ENCODE measurements at places on chromosomes 2 and 18. TPM values are rescaled to one million over a fixed set of nuclear protein-coding genes. Genes with fewer than 3 reads are reported as not detected.
A peak's percentile ranks its signal among the peaks of the same experiment; 100 is the strongest.

Gene DOK1
- total RNA-seq = 7.5 TPM

Gene TFCP2L1
- 0.12 TPM for total RNA-seq

- no peak for DNase-seq
These were observed 640.1 kb downstream of the EPHA4 start for GRCh38 chr2:220932041-220932440.

- no peak for DNase-seq
These were observed 232.2 kb downstream of the TRIB2 start for GRCh38 chr2:12948961-12949353.

DNA sequence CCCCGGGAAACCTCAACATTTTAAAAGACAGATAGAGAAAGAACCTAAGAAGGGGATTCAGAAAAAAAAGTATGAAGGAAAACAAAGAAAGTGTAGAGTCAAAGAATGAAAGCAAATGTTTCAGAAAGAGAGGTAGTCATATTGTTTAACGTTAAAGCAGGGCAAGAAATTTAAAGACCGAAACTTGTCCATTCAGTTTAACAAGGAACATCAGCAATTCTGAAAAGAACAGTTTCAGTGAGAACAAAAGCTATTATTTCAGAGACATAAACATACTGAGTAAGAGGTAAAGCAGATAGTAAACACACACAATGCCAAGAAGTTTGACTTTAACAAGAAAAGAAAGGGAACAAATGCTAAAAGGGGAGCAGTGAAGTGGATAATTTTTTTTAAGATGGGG, 41.1 kb downstream of the MBD2 start:
- no peak for DNase-seq

Gene ZEB2
- total RNA-seq = 10.7 TPM

Gene CIDEA
- total RNA-seq = not detected

- no peak for DNase-seq
These were observed 52.7 kb downstream of the NAB1 start for GRCh38 chr2:190701586-190701985.

DNA sequence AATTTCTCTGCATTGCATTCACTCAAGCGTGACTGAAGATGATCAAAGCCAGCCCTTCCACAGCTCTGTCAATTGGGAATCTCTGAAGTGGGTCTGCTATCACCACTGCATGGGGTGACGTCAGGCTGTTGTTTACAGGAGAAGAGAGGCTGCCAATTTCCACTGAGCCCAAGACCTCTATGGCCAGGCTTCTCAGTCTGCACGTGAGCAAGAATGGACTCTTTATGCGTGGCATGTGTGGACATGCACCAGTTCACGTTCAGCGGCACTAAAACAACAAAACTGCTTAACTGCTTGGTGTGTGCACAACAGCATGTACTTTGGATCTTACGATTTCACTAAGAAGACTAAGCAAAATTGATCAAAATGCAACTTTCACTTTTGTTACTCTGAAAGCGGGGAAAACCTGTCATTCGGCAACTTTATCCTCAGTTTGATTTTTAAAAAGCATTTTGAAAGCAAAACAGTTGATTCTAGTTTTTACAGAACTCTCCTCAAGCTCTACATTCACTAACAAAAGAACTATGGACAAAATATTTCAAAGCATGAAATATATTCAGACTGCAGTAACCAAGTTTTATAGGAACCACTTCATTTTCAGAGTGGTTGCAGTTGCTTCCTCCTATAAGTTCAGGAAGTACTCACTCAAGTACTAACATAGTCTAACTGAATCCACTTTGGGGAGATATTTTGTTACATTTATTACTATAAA, 77.0 kb upstream of the SERTAD2 start:
- DNase-seq = peak; percentile 79

DNA sequence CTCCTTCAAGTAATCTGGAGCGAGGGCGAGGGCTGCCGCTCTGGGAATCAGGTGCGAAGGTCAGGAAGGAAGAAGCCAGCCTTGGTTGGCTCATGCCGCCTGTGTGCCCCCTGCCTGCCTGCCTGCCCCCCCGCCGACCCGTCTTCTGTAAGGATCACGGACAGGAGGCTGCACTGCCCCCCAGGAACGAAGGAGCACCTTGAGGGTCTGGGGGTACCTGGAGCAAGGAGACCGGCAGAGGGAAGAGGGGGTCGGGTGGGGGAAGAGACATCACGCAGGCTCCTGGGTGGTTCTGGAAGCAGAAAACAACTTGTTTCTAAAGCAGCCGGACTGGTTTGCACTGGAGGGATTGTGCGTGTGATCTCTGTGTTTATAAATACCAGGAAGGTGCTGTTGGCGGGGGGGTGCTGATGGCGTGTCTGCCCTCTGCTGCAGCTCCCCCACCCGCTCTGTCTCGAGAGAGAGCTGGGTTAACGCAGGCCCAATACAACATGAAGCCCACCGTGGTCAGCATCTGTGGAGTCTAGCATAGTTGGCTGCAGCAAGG, 1.7 kb downstream of the FOSL2 start:
- peak; percentile 64 for DNase-seq

Gene POTEC
- total RNA-seq = not detected

Gene DGKD
- total RNA-seq = 16.5 TPM

Gene MAPK4
- not detected for total RNA-seq

- no peak for DNase-seq
These were observed 4.9 kb upstream of the DPYSL5 start for GRCh38 chr2:26843041-26843440.

GRCh38 chr2:209424199-209424701, 403 bp downstream of the MAP2 start:
- DNase-seq = no peak

Gene LRATD1
- total RNA-seq = 0.57 TPM

GRCh38 chr2:216302981-216303676, 69.2 kb downstream of the MARCHF4 start:
- peak; percentile 66 for DNase-seq

Gene TOGARAM2
- not detected for total RNA-seq

DNA sequence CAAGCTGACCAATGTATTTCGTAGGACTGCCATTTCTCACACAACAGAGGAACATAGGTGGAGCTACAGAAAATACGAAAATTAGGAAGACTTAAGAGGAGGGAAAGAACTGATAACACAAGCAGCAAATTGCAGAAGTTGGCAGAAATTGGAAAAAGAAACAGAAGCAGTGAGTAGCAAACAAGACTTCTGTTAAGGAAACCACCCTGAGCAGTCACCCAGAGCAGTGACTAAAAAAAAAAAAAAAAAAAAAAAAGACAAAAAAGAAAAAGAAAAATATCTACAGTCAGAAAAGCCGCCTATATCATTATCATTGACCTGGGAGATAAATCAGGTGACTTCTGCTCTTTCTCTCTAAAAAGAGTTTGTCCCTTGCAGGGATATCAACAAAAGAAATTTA, 21.4 kb downstream of the STK17B start:
- no peak for DNase-seq

GRCh38 chr18:24491927-24492834, 31.7 kb downstream of the HRH4 start:
- DNase-seq = no peak

DNA sequence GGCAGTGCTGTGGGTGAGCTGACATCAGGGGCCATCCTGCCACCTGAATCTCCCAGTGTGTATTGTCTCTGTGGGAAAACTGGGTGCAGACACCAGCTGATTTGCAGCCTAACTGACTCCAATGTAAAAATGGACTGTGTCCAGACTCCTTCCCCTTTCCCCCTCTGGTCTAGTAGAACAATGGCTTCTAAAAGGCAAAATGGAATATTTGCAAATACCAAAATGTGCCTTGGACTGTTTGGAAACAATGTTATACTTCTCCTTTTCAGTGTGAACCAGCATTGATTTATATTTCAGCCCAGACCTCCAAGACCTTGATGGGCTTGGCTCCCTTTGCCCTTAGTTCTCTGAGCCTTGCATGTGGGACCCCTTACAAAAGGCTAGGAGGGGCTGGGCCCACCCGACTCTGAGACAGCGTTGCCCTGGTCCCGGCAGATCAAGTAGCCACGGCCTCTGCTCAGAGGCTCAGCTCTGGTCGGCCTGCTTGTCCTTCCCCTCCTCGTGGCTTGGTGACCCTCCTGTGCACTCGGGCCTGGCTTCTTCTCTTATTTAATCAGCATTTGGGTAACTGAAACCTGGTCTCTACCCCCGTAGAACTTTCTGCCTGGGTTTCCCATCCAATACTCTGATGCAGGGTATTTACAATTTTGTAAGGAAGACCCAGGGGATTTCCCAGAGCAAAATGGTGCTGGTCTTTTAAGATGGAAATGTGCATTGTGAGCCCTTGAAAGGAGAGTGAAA, 18.0 kb upstream of the ACKR3 start:
- no peak for DNase-seq

DNA sequence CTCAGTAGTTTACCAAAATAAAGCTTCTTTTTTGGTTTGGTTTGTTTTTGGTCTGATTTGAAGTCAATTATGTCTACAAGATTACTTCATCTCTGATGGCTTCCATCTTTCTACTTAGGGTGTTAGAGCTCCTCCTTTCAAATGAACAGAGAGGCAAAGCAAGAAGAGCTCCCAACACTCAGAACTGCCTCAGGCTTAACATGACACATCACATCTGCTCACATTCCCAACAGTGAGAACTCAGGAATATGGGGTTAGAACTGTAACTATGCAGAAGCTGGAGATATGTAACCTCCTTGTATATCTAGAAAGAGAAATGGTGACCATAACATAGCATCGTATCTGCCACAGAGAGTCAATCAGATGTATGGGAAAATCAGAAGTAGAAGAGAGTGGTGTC, 11.4 kb upstream of the LRATD1 start:
- DNase-seq = peak; percentile 5

DNA sequence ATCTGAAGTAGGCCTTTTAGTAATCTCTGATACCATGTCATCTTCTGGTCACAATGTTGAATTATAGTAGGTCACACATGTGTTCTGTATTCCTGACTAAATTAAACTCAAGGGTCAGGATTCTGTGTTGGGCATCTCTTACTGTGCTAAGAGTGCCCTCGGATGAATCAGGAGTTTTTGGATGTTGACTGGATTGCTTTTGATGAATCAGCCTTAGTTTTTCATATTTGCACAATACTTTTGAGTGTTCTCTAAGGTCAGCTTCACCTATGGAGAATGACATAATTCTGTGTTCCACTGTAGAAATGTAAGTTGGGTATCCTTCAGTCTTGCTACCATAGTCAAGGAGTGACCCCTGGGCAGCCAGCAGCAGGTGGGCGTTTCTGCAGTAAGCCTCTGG, 190.1 kb downstream of the PTPRM start:
- no peak for DNase-seq

Gene MYO3B
- not detected for total RNA-seq

DNA sequence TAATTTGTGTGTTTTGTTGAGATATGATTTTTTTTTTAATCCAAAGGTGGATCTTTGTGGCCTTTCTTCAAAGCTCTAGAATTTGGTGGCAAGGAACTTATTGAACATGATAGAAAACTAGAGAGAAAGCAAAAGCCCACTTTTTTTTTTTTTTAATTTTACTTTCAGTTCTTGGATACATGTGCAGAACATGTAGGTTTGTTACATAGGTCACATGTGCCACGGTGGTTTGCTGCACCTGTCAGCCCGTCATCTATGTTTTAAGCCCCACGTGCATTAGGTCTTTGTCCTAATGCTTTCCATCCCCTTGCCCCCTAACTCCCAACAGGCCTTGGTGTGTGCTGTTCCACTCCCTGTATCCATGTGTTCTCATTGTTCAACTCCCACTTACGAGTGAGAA, 135.9 kb downstream of the RHBDD1 start:
- no peak for DNase-seq

Gene DNAH6
- total RNA-seq = not detected

DNA sequence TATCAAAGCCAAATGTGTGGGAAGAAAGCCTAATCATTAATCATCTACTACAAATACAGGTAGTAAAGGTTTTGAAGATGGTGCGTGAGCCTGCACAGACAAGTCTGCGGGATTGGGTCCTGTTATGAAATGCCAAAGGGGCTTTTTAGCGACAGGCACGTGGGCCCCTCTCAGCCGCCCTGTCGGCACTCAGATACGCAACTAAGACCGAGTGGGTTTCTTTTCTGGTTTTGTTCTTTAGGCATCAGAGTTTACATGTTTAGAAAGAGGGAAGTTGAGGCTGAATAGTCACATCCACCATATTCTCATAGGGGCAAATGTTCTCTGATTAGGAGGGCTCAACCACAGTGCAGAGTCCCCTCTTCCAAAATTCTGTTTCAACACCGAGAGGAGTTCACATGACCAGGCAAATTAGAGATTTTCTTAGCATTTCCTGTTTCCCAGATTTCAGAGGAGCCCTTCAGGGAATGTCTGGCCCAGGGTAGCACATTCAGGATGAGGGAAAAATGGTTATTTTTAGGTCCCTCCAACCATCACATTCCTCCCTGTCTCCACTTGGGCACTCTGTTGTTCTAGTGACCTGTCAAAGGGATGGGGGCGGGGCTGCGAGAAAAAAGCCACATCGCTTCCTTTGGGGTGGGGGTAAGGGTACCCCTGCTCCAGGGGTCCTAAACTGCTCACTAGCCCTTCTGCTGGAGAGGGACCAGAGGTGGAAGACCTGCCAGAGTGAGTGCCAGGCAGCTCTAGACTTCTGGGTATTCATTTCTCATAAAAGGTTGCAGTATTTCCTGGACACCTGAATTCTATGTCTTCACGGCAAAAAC, 159.2 kb downstream of the BCL2 start:
- DNase-seq = no peak

DNA sequence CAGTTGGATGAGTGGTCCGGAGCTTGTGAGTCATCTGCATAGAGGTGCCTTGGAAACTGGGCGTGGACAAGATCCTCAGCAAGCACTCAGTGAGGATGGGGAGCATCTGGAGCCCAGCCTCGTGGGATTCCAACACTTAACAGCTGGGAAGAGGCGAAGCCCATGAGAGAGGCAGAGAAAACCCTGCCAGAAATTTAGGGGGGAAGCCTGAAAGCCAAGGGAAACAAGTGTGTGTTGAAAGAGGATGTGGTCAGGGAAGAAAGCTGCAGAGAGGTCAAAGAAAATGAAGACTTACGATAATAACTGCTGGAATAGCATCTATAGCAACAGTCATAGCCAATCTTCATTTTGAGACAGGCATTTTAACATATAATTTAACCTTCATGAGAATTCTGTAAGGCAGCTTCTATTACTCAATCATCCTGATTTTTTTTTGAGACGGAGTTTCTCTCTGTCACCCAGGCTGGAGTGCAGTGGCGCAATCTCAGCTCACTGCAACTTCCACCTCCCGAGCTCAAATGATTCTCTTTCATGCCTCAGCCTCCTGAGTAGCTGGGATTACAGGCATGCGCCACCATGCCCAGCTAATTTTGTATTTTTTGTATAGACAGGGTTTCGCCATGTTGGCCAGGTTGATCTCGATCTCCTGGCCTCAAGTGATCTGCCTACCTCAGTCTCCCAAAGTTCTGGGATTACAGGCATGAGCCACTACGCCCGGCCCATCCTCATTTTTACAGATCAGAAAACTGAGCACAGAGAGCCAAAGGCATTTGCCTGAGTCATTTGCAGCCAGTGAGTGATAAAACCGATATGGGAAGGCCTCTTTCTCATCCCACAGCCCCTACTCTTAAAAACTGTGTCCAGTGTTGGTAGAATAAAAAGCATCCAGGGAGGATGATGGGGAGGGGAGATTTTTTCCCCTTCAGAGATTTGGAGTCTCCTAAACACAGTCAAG, 214.4 kb upstream of the EPAS1 start:
- DNase-seq = peak; percentile 77

GRCh38 chr2:144747571-144747970, 227.7 kb upstream of the ZEB2 start:
- no peak for DNase-seq

GRCh38 chr2:157559461-157559860, 69.2 kb downstream of the ACVR1C start:
- DNase-seq = no peak

- no peak for DNase-seq
These were observed 167.0 kb downstream of the MYO5B start for GRCh38 chr18:50027996-50028395.

- DNase-seq = no peak
These were observed 37.2 kb downstream of the MTERF4 start for GRCh38 chr2:241064802-241065354.

Gene PDE1A
- 3.7 TPM for total RNA-seq

GRCh38 chr2:2272841-2273240, 58.2 kb downstream of the MYT1L start:
- DNase-seq = no peak
